ENCODE measurements at places on chromosomes 16 and 17. TPM values are rescaled to one million over a fixed set of nuclear protein-coding genes. Genes with fewer than 3 reads are reported as not detected.

SOX9 gene
- 8.3 TPM for total RNA-seq

PDIA2 gene
- 0.59 TPM for total RNA-seq

SNAI3 gene
- total RNA-seq: not detected

RNF213 gene
- 68.9 TPM for total RNA-seq

ROGDI gene
- total RNA-seq: 14.5 TPM

TSPAN10 gene
- 4.3 TPM for total RNA-seq

NDUFAB1 gene
- total RNA-seq: 138 TPM

CHRNE gene
- total RNA-seq: 0.22 TPM

CES1 gene
- 52.0 TPM for total RNA-seq

TMC5 gene
- 6.3 TPM for total RNA-seq

HOXB1 gene
- total RNA-seq: not detected
